ENCODE measurements at places on chromosomes 12 and 14.

DNA sequence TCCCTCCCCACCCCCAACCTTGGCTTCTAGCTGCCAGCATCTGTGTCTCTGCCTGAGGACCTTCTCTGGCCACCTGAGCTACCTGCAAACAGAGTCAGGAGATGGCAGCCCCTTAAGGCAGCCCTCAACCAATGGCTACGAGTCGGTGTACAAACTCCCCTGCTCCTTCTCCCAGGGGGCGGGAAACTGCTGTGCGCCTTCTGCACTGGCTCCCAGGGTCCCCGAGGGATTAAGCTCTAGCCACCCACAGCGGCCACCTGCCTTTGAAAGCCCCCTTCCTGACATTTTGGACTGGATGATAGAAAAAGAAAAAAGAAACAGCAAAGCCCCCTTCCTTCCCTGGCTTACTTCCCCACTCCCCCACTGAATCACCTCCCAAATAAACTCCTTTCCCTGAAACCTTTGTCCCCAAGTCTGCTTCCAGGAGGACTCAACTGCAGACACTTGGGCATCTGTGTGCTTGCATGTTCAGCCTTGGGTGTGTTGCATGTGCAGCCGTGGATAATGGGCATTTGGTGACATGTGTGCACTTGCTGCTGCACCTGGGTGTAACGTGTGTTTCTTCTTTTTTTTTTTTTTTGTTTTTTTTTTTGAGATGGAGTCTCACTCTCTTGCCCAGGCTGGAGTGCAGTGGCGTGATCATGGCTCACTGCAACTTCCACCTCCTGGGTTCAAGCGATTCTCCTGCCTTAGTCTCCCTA lies 6.0 kb downstream of the SDS start:
- DNase-seq = no peak

DNA sequence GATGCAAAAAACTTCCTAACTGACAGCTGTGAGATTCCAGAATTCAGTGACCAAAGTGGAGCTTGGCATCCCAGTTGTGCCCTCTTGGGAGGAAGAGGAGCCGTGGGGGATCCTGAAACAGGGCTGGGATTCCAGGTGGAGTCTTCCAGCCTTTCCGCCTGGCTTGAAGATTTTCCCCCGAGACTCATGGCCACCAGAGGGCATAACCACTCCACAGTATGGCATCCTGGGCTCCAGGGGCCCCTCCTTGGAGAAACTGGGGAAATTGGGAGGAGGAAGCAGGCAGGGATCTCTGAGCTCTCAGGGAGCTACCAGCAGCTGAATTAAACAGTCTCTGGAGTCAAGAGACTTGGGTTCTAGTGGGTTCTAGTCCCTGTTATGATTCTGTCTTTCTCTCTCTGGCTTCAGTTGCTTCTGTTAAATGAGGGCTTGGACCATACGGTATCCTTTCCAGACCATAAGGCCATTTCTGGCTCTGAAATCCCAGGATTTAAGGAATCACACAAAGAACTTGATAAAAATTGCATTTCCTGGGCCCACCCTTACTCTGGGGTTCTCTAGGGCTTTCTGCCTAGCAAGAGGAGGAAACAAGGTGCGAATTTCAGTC lies 2.6 kb upstream of the TAMALIN start:
- DNase-seq = no peak

GRCh38 chr12:131445795-131446194 lies 265.1 kb upstream of the SFSWAP start:
- no peak for DNase-seq

GRCh38 chr14:73125169-73125588 lies 11.1 kb upstream of the PSEN1 start:
- no peak for DNase-seq
